ENCODE measurements at places on chromosomes 1 and 21.
A peak's percentile ranks its signal among the peaks of the same experiment; 100 is the strongest.

GRCh38 chr1:35833395-35833794 is 25.6 kb downstream of the AGO4 start:
- DNase-seq: no peak

- no peak for DNase-seq
Measured at GRCh38 chr1:63873751-63874150, 99.9 kb downstream of the ROR1 start.

- DNase-seq: no peak
Measured at GRCh38 chr1:210482491-210482890, 153.8 kb downstream of the HHAT start.

DNA sequence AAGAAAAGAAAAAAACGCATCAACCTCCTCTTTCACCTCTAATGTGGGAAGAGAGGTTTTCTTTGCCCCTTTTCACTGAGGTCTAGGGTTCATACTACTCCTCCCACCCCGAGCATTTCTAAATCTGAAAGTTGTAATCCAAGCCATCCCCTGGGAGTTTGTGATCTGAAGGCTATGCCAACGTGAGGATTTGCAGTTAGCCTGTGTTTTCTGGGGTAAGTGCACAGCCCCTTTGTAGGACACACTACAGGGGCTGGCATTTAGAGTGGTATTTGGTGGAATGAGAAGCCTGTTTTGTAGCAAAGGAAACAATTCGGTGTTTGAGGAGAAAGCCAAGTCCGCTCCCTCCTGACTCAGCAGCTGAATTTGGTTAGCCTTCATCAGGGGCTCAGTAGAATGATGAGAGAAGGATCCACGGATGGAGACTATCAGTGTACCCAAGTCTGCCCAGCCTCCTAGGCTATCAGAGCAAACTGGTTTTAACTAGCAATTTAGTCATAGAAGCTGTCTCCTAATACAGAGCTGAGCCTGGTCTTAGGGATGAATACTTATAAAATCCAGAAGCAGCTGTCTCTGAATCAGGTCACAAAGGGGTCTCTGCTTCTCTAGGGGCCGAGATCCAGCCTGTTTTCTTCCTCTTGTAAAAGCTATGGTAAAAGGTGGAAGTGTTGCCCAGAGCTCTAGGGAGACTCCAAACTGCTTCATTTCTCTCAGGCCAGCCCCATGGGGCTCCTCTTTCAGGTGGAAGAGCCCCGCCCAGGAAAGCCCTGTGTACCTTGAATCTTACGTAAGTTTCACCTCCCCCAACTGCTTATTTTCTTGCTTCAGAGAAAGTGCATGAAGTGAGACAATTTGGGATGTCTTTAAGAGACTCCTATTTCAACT is 2.1 kb downstream of the PCP4L1 start:
- DNase-seq: no peak

DNA sequence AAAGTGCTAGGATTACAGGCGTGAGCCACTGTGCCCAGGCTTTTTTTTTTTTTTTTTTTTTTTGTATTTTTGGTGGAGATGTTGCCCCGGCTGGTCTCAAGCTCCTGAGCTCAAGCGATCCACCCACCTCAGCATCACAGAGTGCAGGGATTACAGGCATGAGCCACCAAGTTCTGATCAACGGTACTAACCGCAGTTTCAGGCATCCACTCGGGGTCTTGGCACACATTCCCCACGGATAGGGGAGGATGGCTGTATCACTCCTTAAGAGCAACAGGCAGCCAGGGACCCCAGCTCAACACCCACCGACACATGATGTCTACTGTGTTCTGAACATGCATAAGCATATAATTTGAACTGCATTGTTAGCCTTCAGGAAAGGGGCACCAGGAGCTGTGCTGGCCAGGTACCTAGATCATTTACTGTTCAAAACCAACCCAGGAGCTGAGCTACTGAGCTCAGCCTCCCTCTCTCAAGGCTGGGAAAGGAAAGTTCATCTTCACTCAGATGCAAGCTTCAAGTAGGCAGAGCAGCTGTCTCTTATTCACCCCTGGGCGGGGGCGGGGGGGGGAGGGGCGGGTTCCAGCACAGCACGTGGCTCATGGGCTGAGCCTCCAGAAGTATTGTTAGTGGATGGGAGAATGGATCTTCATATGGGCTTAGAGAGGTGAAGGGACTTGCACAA is 24.7 kb downstream of the CAPZB start:
- DNase-seq: no peak

- no peak for DNase-seq
Measured at GRCh38 chr1:234479310-234479559, 256 bp upstream of the TARBP1 start.

DNA sequence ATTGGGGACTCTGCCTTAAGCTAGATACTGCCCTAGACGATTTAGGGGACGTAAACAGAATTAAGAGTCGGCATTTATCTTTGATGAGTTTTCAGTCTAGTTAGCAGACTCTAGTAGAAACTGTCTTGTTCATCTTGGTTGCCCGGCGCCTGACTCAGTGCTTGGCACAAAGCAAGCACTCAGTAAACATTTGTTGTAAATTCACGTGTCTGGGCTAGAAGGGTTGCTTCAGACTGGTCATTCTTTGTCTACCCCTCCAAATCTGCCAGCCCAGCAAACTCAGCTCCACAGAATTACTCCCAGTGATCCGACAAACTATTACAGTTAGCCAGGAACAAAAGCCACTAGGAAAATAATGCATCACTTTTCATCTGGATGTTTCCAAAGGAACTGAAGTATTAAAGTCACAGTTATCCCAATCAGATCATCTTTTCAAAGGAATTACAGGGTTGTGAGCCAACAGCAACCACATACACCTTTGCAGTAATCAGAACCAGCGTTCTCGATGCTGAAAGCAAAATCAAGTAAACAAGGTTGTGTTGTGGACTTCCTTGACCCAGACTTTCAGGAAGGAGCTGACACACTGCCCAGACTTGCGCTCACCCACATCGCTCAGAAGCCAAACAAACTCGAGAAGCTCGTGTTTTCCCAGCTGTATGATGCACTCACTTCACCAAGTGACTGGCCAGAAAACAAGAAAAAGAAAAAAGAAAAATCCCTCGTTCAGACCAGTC is 66.5 kb upstream of the GADD45A start:
- DNase-seq: no peak

DNA sequence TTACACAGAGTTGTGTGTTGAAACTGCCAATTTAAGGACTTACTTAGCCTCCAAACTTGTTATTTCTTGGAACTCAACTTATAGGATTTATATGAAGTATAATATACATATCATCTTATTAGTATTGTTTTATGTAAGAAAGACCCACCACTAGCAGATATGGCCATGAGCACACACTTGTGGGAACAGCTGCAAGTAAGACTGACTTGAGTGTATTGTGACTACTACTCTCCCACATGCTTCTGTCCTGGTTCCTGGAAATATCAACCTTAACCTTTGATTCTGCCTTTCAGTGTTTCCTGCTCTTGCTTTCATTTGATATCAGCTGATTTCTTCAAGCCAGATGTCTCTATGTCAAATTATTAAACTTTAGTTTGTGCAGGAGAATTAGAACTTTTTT is 175.3 kb downstream of the MAGI3 start:
- no peak for DNase-seq

DNA sequence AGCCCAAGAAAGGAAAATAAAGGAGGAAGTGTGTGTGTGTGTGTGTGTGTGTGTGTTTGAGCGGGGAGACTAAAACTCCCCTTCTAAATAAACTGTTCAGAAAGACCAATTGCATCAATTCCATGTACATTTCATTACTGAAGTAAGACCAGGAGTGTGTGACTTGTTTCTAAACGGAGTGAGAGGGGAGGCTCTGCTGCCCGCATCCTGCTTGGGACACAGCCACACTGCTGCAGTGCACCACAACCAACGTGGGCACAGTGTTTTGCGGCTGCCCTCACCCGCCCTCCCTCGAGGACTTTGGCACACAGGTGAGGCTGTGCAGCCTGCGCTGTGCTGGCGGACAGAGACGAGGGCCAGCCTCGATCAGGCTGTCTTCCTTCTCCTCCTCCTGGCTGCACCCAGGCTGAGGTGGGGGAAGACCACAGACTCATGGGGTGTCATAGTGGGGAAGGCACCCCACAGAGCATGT is 31.0 kb upstream of the H6PD start:
- no peak for DNase-seq

- no peak for DNase-seq
Measured at GRCh38 chr1:36322786-36323635, 434 bp downstream of the EVA1B start.

GRCh38 chr1:177020851-177021589 is 143.5 kb downstream of the ASTN1 start:
- no peak for DNase-seq

DNA sequence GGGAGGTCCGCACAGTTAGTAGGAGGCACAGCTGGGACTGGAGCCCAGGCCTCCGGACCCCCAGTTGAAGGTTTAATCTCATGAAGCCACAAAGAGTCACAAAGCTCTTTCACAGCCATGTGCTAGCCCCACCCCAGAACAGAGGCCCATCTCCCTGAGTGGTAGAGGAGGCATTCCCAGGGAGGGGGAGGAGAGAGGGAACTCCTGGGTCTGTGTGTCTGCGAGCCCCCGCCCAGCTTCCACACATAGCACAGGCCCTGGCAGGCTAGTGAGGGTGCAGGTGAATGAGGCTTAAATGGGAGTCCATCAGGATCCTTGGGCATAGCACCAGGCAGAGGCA is 197.8 kb downstream of the MATN1 start:
- DNase-seq: no peak

DNA sequence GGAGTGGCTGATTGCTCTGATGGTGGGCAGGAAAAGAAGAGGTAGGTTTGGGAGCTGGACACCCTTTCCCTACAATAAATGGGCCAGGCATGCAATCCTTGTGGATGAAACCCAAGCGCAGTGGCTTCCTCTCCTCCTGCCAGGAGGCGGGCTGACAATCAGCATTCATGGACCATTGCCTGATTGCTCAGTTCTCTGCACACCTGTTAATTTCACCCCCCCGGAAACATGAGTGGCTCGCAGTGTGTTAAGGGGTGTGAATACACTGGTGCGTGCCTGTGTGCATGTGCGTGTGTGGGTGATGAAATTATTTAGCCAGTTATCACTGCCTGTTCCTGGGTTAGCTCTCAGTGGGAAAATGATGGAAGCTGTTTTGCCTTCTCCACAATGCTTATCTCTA is 310.7 kb downstream of the PCP4 start:
- DNase-seq: no peak

GRCh38 chr1:21598417-21598816 is 70.7 kb downstream of the RAP1GAP start:
- DNase-seq: no peak

- no peak for DNase-seq
Measured at GRCh38 chr1:85734931-85735330, 26.7 kb upstream of the ZNHIT6 start.

- no peak for DNase-seq
Measured at GRCh38 chr1:156165083-156165482, 11.7 kb downstream of the SEMA4A start.

DNA sequence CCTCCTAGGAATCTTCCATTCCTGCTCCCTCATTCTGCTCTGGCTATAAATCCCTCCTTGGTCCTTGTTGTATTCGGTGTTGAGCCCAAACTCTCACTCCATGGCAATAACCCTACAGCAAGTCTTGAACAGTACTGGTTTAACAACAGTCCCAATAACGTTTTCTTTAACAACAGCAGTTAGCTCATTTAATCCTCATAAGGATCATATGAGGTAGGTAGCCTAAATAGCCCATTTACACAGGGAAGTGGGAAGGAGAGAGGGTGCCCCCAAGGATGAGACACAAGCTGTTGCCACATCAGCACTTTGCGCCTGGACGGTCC is 444 bp upstream of the AGTRAP start:
- no peak for DNase-seq

- DNase-seq: peak; percentile 54
Measured at GRCh38 chr1:235075048-235075776, 53.4 kb downstream of the TOMM20 start.

DNA sequence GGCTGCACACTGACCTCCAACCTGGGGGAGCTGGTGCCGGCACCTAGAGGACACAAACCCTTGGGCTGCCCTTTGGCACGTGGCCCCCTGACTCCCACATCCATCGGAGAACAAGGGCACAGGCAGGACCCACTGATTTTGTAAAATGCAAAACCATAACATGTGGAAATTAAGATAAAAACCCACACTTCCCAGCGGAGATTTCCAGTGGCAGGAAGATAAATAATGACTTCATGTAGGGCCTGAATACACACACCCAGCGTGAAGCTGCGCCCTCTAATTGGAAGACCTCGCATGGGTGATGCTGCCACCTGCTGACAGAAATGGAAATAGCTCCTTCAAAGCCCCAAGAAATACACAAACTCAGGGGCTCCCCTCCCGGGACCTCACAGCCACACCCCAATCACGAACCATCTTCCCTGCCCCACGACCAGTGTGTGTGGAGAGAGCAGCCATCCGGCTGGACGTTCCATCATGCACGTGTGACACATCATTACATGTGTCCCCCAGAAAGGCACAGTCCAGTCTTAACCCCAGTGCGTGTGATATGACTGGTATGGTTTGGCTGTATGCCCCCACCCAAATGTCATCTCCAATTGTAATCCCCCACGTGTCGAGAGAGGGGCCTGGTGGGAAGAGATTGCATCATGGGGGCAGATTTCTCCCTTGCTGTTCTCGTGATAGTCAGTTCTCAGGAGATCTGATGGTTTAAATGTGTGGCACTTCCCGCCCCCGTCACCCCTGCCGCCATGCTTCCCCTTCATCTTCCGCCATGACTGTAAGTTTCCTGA is 5.7 kb upstream of the TPRG1L start:
- peak; percentile 65 for DNase-seq

DNA sequence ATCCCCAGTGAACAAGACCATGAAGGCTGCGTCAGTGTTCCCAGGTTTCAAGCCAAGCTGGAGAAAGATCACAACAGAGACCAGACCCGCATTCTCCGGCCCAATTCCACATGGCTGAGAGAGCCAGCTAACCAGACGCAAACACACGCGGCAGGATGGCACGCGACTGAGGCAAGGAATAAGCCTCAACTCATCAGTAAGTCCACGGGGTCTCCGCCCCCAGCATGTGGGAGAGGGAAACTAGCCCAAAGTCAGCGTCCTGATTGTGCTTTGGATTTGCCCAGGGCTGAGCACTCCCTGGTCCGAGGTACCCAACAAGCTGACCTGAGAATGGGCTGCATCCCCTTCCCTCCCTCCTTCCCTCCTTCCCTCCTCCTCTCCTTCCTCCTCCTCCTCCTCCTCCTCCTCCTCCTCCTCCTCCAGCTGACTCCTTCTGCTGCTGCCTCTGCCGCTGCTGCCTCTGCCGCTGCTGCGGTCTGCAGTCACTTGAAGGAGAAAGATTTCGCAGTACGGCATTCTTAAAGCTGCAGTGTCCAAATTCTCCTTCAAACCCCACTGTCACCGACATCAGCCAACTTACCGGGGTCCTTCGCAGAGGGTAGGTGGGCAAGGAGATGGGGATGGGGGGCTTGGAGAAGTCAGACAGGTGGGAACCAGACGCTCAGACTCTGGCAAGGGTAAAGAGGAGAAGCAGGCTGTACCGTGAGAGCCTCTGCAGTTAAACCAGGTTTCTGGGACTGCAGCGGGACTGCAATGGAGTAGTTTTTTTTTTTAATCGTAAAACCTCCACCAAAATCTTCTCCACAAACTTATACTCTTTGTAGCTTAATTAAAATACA is 33.0 kb upstream of the H6PD start:
- DNase-seq: no peak
